ENCODE measurements at places on chromosomes 16 and 17.

DNA sequence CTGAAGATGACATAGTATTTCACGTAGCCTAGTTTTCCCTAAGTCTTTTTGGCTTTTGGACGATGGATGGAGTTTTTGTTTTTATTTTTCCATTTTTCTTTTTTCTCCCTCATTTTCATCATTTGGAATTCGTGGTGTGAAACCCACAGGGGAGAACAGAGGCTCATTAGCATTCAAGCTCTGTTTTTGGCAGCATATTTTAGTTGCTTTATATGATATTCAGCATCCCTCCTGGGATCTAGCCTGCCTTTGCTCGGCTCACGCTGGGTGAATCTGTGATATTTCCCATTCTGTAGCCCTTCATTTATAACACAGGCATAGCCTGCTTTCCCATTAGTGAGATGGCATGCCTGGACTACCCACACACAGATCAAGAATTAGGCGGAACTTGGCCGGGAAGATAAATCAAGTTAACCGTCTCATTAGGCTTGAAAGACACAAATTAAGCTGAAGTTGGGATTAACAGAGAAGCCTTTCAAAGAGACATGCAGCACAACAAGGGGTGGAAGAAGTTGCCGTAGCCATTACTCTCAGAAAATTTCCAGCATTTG is 20.1 kb upstream of the CLEC19A start:
- no peak for DNase-seq

GRCh38 chr17:64611369-64611768 is 50.7 kb downstream of the SMURF2 start:
- DNase-seq = no peak

DNA sequence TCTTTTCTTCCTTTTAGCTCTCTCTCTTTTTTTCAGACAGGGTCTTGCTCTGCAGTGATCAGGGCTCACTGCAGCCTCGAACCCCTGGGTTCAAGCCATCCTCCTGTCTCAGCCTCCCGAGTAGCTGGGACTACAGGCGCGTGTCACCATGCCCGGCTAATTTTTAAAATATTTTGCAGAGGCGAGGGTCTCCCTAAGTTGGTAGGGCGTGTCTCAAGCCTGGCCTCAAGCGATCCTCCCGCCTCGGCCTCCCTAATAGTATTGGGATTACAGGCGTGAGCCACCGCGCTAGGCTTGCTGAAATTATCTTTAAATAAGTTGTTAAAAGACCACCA is 797 bp upstream of the SNX11 start:
- DNase-seq = no peak

GRCh38 chr17:2390199-2390836 is 10.5 kb downstream of the MNT start:
- peak; percentile 63 for DNase-seq

DNA sequence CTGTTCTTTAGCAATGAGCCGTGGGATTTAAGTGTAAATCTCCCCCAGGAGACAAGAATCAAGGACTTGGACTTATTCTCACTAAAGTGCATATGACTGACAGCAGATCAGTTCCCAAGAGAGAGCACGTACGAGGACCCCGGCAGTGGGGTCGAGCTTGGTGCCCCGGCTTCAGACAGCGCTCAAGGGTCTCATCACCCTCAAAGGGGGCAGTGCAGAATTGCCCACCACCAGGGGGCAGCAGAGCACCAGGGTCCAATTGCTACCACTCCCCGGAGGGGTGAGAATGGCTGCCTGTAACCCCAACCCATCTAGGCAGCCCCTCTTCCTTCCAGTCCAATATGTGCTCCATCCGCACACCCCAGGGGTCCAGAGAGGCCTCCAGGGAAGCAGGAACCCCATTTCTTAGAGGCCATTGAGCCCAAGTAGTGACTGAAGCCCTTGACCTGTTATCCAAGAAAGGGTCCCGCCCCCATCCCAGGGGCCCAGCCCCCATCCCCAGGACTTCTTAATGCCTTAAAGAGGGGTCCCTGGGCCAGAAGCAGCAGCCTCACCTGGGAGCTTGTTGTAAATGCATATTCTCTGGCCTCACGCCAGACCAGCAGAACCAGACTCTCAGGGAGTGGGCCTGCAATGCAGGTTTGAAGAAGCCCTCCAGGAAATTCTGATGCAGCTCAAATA is 86.1 kb downstream of the ZDHHC7 start:
- no peak for DNase-seq

GRCh38 chr16:53714205-53715022 is 10.5 kb downstream of the FTO start:
- peak; percentile 79 for DNase-seq

- DNase-seq = no peak
Measured at GRCh38 chr17:66555605-66556004, 253.2 kb downstream of the PRKCA start.

DNA sequence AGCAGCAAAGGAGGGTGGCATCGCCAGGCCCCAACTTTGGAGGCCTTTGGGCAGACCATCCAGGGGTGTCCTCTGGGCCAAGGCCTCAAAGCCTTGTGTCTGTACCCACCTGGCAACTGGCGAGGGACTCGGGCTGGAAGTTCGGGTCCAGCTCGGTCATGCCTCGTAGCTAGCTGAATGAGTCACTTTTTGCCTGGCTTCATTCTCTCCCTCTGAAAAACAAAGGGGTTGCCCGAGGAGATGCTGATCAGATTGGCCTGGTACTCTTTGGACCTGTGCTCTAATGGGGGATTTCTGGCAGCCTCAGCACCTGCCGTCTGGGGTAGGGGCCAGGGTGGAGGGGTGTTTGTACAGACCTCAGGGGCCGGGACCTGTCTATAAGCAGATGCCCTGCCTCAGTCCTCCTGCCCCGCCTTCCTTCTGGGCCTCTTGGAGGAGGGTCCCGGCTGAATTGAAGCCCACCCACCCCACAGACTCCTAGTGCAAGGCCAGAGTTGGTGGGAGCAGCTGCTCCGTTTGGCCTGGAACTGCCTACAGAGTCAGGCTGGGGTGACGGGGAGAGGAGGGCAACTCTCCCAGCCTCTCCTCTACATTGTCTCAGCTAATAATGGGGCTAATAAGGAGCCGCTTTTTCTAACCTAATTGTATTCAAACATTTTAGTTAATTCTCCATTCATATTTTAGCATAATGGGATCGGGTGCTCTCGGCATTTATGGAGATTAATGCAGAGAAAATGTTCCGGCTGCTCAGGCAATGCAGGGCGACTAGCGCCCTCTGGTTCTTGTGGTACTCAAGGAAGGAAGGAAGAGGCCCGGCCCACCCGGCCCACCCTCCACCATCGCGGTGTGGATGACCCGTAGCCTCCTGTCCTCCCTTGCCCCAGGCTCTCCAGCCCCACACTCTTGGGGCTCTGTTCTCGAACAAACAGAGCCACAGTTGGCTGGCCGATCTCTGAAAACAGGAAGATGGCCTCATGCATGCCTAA is 21.4 kb upstream of the ABCC3 start:
- no peak for DNase-seq

GRCh38 chr17:48970224-48970623 is 1.8 kb upstream of the GIP start:
- DNase-seq = no peak

- no peak for DNase-seq
Measured at GRCh38 chr17:7842380-7843256, 8.6 kb downstream of the KDM6B start.

DNA sequence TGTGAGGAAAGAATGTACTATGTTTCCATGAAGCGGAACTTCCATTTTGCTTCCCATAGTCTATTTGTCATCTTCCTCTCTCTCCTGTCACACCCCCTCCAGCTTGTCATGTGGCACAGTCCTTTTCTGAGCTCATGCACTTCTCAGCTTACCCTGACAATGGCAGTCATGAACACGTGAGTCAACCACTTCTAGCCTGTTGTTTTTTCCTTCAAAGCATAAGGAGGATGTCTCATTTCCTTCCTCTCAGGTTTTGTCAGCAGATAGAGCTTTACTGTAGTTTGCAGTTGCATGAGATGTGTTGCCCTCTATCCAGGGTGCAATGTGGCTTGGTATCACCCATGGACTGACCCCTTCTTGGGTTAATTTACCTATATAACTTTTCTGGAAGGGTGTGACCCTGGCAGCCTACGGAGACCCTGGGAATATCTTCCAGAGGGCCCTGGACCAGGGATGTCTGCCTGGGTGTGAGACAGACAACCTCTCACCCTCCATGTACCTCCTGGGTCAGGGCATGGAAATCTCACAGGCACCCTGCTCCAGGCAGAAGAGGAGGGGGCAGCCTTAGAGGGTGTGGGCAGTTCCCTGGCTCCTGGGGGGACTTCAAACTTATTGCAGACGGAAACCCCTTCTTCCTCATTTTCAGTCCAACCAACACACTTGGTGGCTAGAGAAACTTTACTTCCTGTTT is 4.0 kb upstream of the ZNF267 start:
- DNase-seq = peak; percentile 43

GRCh38 chr16:3655030-3655395 is 522 bp downstream of the DNASE1 start:
- DNase-seq = no peak

- DNase-seq = no peak
Measured at GRCh38 chr16:86297866-86298757, 212.2 kb upstream of the FOXF1 start.

GRCh38 chr16:67664258-67664657 is 2.3 kb downstream of the ENKD1 start:
- DNase-seq = no peak

DNA sequence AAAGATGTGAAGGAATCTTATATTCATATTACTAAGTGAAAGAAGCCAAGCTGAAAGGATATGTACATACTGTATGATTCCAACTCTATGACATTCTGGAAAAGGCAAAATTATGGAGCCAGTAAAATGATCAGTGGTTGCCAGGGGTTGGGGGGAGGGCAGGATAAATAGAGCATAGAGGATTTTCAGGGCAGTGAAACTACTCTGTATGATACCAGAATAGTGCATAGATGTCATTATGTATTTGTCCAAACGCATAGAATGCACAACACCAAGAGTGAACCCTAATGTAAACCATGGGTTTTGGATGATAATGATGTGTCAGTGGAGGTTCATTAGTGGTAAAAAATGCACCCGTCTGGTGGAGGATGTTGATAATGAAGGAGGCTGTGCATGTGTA is 71.0 kb upstream of the ZNF423 start:
- DNase-seq = no peak

DNA sequence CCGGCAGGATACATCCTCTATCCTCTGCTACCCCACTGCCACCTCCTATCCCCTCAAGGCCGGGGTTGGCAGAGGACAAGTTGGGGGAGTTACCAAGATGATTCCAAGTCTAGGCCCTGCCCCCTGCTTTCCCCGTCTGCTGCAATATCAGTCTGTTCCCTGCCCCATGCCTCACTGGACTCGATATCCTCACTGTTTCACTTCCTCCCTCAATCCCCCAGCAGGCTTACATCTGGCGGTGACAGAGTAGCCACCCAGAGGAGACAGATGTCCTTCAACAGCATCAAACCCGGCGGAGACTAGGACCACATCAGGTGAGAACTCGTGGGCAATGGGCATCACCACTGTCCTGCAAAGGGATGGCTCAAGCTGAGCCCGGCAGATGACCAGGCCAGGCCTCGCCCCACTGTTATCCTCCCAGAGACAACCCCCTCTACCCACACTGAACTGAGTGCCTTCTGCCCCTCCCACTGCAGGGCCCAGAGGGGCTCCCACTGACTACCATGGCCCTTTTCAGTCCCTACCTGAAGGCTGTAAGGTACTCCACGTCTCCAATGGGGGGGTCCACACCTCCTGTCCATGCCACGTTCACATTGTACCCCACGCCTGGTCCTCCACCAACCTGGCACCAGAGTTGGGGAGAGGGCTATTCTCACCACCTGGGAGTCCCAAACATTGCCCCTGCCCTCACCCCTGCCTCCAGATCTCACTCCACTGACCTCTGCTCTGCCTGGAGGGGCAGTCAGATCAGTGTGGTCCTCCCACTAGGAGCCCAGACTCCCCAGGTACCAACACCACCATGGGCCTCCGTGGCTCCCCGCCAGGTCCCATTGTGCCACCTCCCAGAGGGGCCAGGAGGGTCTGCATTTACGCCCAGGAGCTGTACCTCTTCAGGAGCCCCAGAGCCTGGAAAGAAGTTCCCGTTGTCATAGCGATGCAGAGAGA is 9.6 kb downstream of the G6PC3 start:
- DNase-seq = no peak

- no peak for DNase-seq
Measured at GRCh38 chr17:44444735-44445105, 55.3 kb upstream of the ITGA2B start.
